ENCODE measurements at places on chromosomes 5 and 9. TPM values are rescaled to one million over a fixed set of nuclear protein-coding genes. Genes with fewer than 3 reads are reported as not detected.

Gene NCS1
- not detected for total RNA-seq

Gene ACOT12
- 0.23 TPM for total RNA-seq

Gene TTC1
- total RNA-seq, result 24.3 TPM

Gene SERINC5
- total RNA-seq, result 101 TPM

Gene PCDHB10
- not detected for total RNA-seq

Gene CETN3
- 26.0 TPM for total RNA-seq

Gene TMEM232
- 3.0 TPM for total RNA-seq

Gene SGCD
- total RNA-seq, result not detected

Gene ADGRD2
- total RNA-seq, result not detected

Gene RGS3
- 39.8 TPM for total RNA-seq

Gene ENHO
- total RNA-seq, result not detected

Gene GABRA1
- total RNA-seq, result not detected

Gene C6
- not detected for total RNA-seq

Gene FOXE1
- total RNA-seq, result not detected

Gene ANKRD31
- 0.93 TPM for total RNA-seq

Gene SLC1A3
- total RNA-seq, result 0.67 TPM

Gene PLEKHG4B
- total RNA-seq, result 0.39 TPM

Gene MARCHF6
- total RNA-seq, result 211 TPM

Gene ZNF474
- total RNA-seq, result not detected

Gene MCTP1
- not detected for total RNA-seq

Gene DMRT3
- not detected for total RNA-seq

Gene SLC6A19
- total RNA-seq, result not detected

Gene SLC46A2
- not detected for total RNA-seq

Gene PCDHGA2
- total RNA-seq, result 0.15 TPM

Gene TEK
- 0.05 TPM for total RNA-seq

Gene IFNA5
- not detected for total RNA-seq
